Muscle of arm (tissue), 14 donors: ENCODE measurements at places on chromosomes 1 and 21.

DNA sequence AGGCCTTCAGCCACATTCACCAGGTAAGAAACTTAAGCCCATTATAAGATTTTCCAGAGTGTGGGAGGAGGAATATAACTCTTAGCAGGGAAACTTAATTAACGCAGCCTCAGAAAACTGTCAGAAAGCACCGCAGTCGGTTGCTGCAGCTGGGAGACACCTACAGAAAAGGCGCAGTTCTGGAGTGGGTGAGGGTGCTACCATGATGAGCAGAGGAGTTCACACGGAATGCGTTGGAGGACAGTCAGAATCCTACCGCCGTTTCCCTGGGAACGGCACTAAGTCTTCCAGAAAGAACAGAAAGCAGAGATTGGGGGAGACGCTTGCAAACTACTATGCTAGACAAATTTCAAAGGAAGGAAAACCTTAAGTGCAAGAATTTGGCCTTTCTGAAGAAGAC lies 6.4 kb downstream of the ACTN2 start:
- DNase-seq: no peak

DNA sequence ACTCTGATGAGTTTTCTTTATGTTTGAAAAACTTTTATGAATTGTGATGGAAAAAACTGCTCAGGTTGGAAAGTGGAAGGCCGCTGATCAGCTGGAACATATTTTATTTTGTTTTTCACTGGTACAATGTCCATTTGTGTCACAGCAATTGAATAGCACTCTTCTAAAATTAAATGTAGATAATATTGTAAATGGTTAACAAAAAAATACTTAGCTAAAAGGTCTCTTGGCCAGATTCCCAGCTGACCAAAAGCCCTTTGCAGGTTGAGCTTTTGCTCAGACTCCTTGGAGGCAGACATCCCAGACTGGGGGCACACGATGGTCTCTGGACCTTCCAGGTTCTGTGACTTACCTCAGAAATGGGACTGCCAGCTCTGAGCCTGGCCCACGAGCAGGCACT lies 26.3 kb downstream of the SAMD13 start:
- no peak for DNase-seq

GRCh38 chr1:110150330-110151174 lies at the start of gene SLC6A17:
Gene SLC6A17 (plus strand): TSS chr1:110150494. CDS start chr1:110166930, 16,436 bp downstream.
- DNase-seq: no peak

GRCh38 chr1:61160526-61160925 lies 78.2 kb downstream of the NFIA start:
- no peak for DNase-seq

DNA sequence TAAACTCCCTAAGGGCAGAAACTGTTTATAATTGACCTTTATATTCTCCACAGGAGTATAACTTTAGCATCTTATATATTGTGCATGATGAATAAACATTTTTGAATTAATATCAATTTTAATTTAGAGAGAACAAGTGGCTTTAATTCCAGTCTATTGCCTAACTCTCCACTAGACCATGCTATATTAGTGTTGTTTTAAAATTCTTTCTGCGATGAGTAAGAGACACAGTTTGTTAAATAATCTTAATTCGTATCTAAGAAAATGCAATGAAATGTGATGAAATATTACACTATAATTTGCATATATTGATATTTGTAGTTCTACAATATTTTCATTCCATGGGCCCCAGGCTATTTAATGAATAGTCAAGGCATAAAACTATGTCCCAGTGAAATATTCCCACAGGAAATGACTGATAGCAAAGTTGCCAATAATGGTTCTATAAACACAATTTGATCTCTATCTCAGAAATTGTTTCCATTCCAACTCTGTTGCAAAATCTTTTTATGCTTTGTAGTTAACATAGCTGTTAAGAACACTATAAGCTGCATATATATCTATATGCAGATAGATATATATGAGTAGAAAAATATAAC lies 2.9 kb upstream of the SYDE2 start:
- DNase-seq: no peak

DNA sequence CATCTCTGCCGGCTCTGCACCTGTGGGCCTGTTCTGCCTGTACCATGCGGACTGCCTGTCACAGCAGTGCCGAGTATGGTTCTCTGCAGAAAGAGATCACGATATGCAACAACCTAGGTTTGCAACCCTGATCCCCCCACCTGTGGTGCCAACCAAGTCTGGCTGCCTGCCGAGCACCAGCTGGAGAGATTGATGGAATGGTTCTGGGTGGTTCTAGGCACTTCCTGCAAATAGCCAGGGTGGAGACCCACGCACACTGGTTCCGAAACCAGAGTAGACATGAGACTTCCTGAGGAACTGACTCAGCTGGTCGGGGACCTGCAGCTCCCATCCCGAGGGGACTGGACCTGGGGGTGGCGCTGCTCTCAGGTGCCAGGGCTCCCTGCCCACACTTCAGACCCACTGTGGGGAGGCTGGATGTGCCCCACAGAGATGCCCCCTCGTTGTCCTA lies 5.4 kb downstream of the TPRG1L start:
- DNase-seq: no peak

- DNase-seq: no peak
Measured at GRCh38 chr1:46275030-46275337, 27.4 kb downstream of the RAD54L start.

- no peak for DNase-seq
Measured at GRCh38 chr1:197666769-197667285, 108.5 kb downstream of the DENND1B start.

DNA sequence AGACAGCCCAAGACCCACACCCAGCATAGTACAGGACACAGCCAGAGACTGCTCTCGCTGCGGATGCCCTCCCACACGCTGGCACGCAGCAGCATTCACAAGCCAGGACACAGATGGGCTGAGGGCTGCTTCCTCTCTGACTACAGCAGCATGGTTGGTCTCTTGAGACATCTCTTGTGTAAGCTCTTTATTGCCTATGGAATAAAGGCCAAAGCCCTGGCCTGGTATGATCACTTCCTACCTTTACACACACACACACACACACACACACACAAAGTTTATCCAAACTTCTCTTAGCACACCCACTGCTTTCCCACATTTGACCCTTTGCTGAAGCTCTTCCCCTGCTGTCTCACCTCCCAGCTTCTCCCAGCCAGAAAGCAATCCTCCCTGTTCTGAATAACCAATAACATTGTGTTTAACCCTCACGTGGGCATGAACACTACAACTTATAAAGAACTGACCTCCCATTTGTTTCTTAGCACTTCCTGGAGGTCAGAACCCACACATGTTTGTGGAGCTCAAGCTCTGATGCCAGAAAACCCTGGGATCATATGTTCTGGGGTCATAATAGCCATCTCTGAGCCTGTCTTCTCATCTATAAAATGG lies 1.2 kb upstream of the LUZP1 start:
- DNase-seq: peak; percentile 46

DNA sequence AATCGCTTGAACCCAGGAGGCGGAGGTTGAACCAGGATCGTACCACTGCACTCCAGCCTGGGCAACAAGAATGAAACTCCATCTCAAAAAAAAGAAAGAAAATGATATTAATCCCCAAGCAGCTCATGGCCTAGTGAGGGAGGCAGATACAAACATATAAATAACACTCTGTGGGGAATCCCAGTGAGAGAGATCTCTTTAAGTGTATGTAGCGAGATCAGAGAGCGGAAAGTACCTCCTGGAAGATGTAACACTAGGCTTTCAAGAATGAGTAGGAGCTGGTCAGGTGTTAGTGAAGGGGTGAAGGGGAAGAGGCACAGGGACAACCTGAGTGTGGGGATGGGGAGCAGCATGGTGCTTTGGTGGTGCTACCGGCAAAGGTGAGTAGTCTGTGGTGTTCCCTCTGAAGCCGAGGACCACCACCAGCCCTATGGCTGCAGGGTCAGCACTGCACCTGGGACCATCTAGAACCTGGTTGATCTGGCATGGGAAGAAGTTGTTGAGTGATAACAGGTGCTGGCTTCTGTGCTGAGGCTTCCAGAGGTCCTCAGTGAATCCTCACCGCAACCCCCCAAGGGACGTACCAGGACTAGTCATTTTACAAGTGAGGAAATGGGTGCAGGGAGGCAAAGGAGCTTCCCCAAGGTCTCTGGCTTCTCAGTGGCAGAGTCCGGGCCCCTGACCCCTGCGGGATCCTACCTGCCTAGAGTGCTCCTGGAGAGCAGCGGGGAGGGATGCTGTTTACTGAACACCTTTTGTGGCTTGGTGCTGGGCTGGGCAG lies 367.6 kb upstream of the VAMP3 start:
- no peak for DNase-seq

DNA sequence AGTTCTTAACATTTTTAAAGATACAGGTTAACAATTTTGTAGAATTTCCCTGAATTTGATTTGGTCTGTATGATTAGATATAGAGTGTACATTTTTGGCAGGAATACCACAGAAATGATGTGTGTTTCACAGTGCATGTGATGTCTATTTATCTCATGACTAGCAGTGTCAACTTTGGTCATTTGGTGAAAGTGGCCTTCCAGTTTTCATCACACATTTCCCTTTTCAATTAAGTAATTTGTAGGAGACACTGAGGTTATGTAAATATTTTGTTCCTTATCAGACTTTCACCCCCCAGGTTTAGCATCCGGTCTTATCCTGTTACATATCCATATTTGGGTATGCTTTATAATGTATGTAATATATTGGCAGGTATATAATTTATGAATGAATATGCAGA lies 41.8 kb downstream of the MAP3K7CL start:
- DNase-seq: no peak

GRCh38 chr1:150210706-150211105 lies 25.2 kb downstream of the ANP32E start:
- no peak for DNase-seq

GRCh38 chr1:224852901-224853568 lies 76.4 kb upstream of the DNAH14 start:
- DNase-seq: peak; percentile 26

DNA sequence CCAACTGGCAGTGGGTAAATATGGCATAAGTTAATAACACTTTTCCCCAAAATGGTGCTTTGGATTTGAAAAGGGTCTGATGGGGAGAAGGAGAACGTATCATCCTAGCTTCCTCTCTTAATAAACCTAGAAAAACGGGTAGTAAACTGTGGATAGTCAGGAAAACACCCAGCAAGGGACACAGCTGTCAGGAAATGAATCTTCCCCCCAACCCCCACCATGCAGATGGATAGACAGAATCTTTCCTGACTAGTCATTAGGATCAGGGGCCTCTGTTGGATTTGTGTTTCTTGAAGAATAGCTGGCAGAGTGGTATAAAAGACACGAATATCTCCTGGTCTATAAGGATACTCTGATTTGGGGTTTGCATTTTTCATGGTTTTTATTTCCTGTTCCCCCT lies 22.5 kb upstream of the LAX1 start:
- no peak for DNase-seq

DNA sequence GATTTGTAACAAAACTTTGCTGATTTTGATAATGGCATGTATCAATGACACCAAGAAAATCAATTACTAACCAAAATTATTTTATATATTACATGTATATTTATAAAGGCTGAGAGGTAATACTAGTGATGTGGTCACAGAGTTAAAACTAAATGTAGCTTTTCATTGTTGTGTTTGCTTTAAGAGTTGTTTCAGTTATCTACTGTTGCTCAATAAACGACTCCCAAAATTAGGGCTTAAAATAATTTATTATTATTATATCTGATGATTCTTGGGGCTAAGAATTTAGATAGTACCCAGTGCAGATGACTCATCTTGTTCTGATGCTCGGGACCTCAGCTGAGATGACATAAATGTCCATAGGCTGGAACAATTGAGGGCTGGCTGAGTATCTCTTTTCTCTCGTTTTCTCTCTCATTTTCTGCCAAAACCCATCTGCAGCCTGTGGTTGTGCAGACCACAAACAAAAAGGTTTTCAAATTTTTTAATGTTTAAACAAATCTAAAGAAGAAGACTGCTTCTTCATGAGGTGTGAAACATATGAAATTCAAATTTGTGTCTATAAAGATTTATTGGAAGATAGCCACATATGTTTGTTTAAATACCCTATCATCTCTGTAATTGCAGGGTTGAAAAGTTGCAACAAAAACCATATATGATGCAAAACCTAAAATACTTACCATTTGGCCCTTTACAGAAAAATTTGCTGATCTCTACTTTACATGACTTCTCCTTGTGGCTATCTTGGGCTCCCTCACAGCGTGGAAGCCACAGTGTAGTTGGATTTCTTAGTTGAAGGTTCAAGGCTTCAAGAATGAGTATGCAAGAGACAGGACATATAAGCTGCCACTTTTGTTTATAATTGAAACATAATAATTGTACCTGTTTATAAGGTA lies 14.8 kb upstream of the PTPRC start:
- DNase-seq: no peak

DNA sequence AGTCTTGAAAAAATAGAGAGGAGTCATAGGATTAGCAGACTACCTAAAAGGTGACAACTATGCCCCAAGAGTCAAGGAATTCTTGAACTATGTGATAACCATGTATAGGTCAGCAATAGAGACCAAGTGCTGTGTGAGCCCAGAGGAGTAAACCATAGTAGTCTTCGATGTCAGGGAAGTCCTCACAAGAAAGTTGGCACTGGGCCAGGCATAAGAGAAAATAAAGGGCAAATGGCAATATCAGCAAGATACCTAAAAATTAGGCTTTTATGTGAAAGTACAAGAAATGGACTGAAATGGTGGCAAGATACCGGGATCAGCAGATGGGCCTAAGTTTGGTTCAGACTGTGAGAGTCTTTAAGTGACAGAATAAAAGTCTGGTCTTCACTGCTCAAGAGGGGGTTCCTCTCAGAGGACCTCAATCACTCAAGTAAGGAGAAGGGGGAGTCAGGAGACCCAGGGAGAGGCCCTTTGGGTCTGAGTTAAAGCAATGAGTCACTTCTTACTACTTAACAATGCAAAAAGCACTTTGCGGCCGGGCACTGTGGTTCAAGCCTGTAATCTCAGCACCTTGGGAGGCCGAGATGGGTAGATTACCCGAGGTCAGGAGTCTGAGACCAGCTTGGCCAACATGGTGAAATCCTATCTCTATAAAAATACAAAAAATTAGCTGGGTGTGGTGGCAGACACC lies 95.0 kb downstream of the TEX35 start:
- DNase-seq: no peak

DNA sequence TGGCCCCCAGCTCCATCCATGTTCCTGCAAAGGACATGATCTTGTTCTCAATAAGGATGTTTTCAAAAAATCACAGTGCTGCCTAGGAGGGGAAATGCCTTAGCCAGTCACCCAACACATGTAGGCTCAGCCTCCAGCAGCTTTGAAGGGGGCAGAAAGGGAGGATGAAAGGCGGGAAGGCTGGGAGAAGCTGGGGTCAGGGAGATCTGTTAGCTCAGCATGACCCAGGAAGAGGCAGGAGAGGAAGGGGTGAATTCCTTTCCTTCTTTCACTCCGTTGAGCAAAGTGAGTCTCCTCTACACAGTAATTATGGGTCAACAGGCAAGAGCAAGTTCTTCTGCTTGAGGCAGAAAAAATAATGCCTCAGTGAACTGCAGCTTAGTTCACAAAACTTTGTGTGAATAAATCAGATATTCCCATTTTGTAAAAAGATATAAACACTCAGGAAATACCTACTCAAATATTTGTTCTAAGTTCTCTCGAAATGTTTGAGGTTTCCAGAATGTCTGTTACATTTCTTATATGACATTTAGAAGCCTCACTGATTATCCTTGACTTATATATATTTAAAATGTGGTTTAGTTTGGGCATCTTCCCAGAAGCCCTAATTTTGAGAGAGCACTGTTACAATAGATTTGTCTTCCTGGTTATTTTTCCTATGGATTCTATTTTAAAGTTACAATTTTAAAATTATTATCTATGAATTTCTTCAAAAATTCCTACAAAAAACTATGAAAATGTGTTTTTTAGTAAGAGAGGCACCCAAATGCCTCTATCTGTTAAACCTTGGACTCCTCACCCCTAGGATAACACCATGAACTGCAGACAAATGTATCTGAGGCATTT lies 116.8 kb downstream of the KCNJ6 start:
- no peak for DNase-seq

GRCh38 chr1:218348628-218349071 lies 3.5 kb downstream of the TGFB2 start:
- DNase-seq: no peak

GRCh38 chr1:64171797-64172281 lies 31.6 kb upstream of the UBE2U start:
- DNase-seq: no peak
